ENCODE measurements at places on chromosomes 1 and 21.

GRCh38 chr1:110208916-110209645 is 1.0 kb upstream of the KCNC4 start:
- no peak for DNase-seq

DNA sequence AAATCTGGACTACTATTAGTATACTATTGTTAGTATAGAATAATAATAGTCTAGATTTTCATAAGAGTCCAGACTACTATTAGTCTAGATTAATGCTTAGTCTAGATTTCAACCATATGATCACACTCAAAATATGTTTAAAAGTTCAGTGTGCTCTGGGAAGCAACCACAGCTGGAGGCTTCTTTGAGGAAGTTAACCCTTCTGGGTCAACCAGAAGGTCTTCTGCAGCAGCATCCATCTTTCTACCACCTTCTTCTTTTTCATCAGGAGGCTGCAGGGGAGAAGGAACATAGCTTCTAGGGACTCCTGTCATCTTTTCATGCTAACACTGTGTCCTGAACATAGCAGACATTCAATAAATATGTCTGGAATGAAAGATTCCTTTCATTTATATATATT is 51.2 kb upstream of the DNAJC6 start:
- no peak for DNase-seq

DNA sequence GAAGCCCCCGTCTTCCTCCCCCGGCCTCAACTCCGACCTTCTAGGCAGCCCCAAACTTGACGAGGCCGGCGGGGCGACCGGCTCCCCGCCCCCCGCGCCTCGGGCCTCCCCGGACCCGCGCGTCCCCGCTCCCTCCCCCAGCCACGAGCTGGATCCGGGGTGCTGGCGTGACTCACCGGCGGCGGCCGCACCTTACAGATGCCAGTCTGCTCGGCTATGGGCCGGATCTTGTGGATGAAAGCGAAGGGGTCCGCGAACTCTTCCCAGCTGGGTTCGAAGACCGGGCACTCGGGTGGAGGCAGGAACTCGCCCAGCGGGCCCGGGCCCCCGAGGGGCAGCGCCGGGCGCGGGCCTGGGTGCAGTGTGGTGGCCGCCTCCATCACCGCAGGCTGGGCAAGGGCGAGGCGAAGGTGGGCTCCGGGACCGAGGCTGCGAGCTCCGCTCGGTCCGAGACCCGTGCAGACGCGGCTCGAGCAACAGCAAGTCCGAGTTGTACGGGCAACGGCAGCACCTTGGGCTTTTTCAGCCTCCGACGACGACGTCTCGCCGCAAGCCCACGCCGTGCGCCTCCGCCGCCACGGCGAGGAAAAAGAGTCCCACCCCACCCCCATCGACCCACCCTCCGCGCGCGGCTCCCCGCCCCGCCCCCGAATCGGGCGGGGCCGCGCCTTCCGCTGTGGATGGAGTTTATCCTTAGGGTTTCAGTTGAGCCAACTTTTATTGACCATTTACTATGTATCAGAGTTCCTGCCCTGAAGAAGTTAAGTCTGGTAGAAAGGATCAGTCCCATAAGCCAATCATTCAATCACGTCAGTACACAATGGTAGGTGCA is at the start of gene KDM5B:
TSS of gene KDM5B (minus strand) at position 496 of the 832 bp plus-strand sequence. CDS start at position 380, 116 bp downstream.
- peak; percentile 60 for DNase-seq

GRCh38 chr1:8073112-8073855 is 47.2 kb upstream of the ERRFI1 start:
- no peak for DNase-seq

DNA sequence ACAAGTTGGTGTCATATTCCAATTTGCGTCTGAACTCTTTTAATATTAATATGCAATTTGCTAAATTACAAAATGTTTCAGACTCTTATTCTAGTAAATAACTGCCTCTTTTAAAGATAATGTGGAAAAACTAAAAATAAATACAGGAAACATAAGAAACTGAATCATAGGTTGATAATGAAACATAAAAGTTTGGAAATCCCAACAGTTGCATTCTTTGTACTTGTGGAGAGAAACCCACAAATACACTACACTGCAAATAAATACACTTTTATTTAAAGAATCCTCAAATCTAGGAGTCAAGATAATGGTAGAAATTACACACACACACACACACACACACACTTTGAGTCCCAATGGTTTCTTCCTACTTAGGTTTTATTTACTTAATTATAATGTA is 5.2 kb downstream of the BRINP3 start:
- no peak for DNase-seq

DNA sequence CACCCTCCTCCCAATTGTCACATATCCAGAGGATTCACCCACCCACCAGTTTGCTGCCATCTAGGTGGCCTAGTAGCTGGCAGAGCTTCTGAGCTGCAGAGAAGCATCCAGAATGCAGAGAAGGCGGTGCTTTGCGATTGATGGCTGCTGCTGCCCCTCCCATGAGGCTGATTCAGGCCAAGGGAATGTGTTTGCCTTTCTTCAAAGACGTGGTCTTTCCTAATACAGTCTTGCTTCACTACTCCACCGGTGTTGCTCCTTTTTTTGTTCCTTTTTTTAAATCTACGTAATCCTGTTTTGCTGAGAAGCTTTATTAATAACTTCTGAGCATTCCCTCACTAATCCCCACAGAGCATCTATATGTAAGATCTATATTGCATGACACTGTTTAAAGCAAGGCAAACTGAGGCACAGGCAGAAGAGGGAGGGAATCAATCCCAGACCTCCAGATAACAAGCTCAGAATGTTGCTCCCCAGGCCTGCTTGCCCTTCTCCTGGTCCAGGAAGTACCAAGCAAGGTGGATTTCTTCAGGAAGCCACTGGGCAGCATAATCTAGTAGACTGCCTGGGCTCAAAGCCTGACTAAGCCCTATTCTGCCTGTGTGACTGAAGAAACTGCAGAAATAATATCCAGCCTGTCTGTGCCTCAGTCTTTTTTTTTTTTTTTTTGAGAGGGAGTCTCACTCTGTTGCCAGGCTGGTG is 275.5 kb upstream of the FMN2 start:
- no peak for DNase-seq

- DNase-seq, result no peak
Measured at GRCh38 chr1:228465141-228465540, 22.0 kb upstream of the RNF187 start.

DNA sequence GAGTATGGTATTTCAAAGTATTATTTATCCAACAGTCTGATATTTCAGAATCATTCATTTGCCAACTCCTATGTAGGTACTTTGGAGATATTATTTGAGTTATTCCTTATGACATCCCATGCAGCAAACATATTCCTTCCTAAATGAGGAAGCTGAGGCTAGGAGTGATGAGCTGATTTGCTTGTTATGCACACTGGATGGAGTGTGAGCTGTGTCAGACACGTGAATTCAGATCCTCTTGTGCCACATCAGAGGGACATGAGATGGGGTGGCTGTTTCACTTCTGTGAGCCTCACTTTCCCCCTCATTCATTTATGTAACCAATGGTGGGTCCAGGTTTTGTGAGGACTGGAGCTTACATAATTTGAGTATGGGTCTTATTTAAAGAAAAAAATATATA is 215.9 kb downstream of the DISC1 start:
- no peak for DNase-seq

- DNase-seq, result no peak
Measured at GRCh38 chr1:20634594-20635084, 1.4 kb downstream of the PINK1 start.

DNA sequence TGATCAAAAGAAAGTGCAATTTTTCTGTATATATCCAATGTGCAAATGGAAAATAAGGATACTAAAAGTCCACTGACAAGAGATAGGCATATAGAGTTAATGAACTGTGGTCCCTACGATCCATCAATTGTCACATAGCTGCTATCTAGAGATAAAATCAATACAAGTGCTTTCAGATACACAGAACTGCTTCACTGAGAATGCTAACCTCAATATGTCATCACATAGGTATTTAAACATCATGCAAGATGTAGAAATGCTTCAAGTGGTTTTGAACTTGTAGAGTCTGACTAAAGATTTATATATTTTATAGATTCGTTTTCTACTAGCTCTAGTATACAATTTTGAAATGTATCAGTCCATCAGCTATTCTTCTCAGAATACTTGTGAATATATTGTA is 1604.7 kb downstream of the PLA2G4A start:
- DNase-seq, result no peak

GRCh38 chr1:201363467-201363866 is 14.0 kb downstream of the TNNT2 start:
- DNase-seq, result no peak

DNA sequence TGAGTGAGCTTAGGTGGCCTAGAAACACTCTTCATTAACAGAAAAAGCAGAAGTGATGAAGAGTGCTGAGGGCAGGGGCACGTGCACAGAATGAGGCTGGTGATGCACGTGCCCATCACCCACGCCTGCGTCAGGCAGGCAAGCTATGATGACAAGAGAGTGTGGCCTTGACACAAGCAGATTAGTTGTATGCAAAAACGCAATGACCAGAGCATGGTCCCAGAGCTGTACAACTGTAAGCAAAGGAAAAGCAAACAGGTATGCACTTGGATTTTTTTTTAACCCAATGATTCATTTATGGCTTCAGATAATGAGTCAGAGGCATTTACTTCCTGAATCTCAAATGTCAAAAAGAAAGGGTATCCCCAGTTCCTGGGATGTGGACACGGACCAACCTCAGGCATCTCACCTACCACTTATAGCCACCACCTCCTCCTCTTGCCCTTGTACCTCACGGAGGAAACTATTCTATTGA is 9.1 kb upstream of the TMEM61 start:
- no peak for DNase-seq

DNA sequence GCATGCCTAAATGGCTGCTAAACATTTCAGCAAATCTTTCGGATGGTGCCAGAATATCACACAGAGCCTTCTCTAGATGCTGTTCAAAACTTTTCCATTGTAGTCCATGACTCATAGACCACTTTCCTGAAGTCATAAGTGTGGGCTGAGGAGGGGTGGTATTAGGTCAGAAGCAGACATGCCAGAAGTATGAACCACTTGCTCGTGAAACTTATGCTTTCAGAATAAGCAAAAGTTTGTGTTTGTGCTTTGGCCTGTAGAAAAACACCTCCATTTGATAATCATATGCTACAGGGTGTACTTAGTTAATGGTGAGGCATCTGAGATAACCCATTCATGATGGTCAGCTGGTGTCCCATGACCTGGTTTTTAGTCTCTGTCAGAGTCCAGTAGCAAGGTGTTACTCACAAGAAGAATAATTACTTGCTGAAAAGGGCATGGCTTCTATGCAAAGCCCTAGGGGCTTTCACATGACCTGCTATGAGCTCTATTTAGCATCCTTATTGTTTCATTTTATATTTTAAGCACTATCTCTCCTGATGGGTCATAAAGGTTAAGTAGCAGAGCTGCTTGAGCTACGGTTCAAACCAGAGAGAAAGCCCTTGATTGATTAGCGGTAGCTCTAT is 183.1 kb upstream of the IVNS1ABP start:
- DNase-seq, result no peak

- no peak for DNase-seq
Measured at GRCh38 chr1:9840176-9840575, 16.4 kb upstream of the CLSTN1 start.

DNA sequence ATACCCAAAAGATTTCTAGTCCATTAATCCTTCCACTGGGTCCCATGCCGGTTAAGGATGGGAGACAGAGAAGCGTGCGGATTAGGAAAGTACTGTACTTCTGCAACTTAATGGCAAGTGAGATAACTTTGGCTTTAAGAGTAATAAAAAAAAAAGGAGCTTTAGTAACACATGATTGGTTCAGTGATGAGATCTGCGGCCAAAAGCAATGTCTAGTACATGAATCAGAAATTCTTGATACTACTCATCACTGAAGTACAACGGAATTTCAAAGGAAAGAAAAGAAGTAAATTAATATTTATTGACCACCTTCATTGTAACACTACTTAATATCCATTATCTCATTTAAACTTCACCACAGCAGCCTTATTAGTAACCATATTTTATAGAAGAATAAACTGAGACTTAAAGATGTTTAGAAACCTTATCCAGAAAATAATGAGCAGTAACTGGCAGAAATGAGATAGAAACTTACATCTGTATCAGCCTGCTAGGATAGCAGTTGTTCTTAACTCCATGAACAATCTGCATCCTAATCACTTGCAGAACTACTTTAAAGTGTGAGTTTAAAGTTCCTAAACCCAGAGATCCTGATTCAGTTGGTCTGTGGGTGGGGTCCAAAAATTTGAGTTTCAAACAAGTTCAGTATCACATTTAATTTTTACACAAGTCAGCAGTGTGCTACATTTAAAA is 14.1 kb upstream of the NUF2 start:
- no peak for DNase-seq

DNA sequence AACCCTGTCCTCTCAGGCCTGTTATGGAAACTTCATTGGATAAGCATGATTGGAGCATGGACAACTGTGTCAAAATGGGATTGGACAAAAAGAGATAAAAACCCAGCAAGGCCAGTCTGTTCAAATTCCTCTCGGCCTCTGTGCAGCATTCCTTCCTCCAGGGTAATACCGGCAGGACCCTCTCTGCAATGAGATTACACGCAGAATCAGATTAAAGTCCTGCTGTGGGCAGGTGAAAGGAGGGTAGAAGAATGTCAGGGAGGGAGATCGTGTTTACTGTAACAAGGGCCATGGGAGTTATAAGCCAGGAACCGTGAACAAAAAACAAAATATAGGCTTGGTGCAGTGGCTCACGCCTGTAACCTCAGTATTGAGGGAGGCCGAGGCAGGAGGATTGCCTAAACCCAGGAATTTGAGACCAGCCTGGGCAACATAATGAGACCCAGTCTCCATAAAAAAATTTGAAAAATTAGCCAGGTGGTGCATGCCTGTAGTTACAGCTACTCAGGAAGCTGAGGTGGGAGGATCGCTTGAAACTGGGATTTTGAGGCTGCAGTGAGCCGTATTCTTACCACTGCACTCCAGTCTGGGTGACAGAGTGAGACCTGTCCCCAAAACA is 5.6 kb upstream of the EFHD2 start:
- DNase-seq, result no peak

DNA sequence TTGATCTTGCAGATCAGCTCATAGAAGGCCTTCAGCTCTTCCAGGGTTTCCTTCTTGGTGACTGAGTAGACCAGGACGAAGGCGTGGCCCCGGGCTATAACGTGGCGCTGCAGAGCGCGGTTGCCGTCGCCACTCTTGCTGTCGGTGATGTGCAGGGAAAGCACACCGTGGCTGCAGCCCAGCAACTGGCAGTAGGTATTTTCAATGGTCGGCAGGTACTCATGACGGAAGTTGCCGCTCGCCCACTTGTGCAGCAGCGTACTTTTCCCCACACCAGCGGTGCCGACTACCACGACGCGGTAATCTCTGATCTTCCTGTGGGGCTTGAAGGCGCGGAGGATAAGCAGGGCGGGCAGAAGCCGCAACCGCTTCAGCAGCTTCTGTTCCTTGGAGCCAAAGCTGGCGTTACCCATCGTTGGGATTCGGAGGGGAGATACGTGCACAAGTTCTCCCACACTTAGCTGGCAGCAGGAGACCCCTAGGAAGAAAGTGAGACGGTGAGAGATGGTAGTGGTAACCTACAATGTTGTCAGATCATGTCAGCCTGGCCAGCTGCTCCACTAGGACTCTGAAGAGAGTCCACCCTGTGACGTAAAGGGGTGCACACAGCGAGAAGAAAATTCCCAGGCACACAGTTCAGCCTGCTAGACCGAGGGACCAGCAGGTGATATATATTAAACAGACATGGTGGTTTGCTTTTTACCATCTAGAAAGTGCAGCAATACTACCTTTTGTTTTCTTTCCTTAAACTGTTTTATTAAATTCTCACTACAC is 3.4 kb downstream of the DIRAS3 start:
- no peak for DNase-seq

All from forelimb muscle (tissue), 1 donor.